ENCODE measurements at places on chromosomes 6 and 20.

GRCh38 chr6:139754898-139755775 lies 380.7 kb upstream of the CITED2 start:
- DNase-seq = no peak

DNA sequence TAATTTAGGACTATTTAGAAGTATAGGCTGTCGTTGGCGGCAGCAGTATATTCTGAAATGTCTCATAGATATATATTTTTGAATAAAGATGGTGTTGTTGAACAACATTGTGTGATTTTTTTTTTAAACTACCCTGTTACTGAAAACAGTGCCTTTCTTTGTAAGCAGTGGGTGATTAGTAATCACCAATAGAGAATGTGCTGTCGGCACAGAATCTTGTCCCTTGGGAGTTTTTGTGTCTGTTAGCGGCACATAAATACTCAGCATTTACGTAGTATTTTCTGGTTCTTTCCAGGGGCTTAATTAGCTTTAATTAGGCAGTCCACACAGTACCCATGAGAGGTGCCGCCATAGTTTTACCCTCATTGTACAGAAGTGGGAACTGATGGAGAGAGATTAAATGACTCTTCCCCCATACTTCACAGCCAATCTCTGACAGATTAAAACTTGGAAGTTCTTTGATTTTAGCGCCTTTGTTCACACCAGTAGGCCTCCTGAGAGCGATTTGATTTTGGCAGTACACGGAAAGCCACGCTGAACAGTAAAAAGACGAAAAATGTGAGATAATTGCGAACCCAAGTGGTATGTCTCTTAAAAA lies 58.8 kb downstream of the RPRD1B start:
- DNase-seq = no peak

- DNase-seq = peak; percentile 73
Measured at GRCh38 chr6:8334113-8334512, 101.2 kb downstream of the SLC35B3 start.

DNA sequence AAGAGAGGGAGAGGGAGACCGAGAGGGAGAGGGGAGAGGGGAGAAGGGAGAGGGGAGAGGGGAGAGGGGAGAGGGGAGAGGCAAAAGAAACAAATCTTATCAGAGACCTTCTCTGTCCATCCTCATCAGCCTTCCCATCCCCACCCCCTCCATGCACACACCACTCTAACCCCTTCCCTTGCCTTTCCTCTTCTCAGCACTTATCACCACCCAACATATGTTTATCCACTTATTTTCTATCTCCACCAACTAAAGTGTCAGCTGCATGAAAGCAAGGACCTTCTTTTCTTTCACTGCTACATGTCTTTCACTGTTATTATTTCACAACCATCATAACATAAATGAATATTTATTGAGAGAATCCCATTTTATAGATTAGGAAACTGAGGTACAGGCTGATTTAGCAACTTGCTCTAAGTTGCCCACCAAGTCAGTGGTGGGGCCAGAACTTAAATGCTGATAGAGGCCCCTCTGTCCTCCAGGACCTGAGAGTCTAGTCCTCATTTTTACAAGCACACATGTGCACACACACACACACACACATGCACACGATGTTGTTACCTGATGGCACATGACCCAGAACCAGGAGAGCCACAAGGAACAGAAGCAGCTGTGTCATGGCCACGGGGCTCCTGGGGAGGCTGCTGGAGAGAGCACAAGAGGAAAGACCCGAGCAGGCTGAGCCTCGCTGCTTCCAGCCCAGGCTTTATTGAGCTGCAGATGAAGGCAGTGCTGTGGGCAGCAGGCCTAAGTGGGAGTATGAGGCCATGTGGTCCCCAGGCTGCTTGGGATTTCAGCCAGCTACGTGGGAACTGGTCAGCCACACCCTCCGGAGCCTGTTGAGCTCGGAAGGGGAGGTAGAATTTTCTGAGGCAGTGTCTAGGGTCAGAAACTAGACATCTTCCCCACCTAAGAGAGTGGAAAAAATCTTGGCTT lies 2.3 kb downstream of the DEFB124 start:
- no peak for DNase-seq

DNA sequence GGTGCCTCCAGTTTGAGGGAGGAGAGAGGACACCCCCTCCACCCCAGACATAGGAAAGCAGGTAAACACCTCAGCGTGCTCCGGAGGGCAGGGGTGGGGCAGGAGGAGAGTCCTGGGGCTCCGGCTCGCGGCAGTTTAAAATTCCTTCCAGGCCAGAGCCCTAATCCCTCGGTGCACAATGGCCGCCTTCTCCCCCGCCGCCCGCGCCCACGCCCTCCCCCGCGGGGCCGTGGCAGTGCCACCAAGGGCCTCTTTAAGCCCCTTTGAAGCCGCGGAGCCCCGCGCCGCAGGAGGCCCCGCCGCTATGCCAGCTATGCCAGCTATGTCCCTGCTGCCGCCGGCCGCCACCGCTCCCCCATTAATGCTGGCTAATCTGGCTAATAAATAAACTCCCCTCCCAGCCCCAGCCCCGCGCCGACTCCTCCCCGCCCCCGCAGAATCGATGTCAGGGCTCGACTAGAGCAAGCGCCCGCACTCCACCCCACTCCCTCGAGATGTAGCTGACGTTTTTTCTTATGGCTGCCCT lies 125.1 kb downstream of the MRPL14 start:
- DNase-seq = no peak

DNA sequence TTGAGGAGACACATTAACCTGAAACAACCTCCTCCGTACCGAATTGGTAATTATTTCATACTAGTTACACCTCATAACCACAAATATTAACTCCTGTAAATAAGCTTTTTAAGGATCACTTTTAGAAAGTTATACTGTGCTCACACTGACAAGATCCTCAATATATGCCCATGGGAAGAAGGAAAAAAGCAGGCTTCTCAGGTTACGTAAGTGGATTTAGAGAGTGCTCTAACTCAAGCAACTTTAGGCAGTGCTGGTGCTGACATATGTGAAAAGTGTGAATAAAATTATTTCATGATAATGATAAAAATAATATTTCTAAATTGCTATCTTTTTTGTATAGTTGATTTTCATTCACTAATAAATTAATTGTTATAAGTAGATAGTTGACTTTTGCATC lies 76.1 kb downstream of the PRKN start:
- DNase-seq = no peak

DNA sequence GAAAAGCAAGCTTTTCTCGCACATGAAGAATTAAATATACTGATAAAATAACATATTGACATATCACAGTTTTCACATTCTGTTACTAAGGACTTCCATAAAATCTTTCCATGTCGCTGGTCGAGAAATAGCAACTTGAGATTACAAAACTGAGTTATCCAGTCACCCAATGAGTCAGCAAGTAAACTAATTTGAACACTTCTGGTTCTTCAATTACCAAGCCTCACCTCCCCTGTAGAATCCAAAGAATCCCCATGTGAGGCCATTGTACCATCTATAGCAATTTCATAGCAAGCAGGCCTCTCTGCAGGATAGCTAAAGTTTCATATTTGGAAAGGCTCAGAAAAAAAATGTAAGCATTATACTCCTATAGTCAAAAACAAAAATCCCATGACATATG lies 87.3 kb downstream of the PKHD1 start:
- peak; percentile 13 for DNase-seq

DNA sequence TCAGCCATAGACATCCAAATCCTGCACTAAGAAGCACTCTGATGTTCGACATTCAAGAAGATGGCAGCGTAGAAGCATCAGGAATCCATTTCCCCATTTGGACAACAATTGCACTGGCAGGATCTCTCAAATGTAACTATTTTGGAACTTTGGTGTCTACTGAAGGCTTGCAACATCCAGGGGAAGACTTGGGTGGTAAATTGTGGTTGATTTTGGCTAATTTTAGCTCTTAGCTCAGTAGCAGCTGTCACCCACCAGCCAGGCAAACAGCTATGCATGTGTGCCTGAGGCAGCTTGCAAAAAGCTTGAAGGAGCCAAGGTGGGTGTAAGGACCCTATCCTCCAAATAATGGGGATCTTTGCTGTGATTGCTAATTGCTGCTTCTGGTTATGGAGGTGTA lies 35.1 kb upstream of the PPP1R3G start:
- no peak for DNase-seq

DNA sequence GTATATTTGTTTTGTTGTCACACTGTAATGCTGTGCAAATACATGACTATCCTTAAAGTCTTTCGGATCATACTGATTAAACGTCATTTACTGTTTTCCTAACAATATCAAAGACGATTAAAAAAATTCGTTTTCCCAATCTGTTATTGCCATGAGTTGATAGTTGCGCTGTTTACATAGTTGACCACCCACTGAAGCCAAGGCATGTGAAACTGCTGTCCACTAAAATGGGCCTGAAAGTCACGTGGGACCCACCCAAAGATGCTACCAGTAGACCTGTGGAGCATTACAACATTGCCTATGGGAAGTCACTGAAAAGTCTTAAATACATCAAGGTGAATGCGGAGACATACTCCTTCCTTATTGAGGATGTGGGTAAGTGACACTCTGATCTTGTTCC lies 28.1 kb downstream of the FNDC1 start:
- DNase-seq = no peak
